ENCODE measurements at places on chromosomes 3 and 15.

DNA sequence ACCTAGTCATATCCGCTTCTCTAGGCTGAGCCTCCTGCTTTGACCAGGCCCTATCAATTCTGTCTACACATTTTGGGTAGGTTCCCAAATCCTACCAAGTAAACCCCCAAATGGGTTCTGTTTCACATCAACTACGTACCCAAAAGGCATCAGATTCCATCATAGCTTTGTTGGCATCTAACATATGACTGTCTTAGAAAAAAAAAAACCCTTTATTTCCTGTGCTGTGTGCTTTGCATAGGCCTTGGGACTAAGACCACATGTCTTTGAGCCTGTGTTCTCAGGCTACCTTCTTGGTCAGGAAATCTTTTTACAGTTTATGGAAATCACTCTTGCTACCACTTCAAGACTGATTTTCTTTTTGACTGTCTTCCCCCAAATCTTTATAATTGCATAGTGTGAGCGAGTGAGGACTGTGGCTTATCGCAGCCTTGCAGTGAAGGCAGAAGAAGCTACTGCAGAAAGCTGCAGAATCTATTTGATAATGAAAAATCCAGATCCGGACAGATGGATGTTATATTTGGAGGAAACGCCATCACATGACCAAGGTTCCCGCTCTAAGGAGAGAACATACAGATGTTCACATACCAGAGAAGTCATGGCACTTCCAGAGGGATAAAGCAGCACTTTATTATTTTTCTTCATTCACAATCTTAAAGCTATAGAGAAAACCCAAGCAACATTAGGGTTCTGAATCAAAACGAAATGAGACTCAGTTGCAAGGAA, 111.2 kb downstream of the EOMES start:
- no peak for DNase-seq

DNA sequence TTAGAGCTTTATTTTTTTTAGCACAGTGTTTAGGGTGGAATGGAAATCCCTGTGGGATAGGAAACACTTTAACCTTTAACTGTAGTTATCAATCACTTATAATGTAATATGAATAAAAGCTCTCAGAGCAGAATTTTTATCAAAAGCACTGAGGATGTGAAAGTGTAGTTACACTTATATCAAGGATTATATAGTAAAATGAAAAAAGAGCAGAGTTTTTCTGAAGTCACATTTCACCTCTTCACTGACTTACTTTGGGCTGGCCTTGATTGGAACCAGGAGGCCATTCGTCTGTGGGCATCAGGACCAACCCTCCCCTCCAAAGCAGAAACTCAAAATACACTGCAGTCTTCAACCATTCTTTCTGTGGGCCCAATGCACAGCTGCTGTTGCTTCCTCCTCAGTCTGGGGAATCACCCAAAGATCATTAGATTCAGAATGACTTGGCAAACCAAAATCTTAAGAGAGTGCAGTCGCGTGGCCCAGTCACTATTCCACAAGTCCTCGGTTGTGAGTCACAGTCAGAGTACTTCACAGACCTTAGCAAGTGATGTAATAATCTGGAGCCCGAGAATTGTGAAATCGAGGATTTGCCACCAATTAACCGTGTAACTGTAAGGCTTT, 132.6 kb upstream of the COL8A1 start:
- no peak for DNase-seq

DNA sequence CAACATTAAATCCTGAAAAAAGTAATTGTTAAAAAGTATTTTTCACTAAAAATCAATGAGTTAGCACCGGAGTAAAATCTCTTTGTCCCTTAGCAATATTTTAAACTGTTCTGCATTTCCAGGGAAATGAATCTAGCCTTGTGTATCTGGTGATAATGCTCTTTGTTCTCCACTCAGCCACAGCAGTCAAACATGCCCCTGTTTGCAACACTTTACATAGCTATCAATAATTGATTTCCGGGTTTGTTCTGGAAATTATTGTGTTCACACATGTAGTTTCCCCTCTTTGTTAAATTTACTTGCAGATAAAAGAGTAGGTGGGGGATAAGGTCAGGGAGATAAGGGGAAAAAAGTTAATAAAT, 3.6 kb upstream of the A4GNT start:
- DNase-seq = no peak

DNA sequence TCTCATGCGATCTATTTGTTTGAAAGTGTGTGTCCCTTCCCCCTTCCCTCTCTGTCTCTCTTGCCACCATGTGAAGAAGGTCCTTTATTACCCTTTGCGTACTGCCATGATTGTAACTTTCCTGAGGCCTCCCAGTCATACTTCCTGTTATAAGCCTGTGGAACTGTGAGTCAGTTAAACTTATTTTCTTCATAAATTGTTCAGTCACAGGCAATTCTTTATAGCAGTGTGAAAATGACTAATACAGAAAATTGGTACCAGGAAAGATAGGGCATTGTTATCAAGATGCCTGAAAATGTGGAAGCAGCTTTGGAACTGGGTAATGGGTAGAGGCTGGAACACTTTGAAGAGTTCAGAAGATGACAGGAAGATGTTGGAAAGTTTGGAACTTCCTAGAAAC, 743.7 kb upstream of the NECTIN3 start:
- no peak for DNase-seq

DNA sequence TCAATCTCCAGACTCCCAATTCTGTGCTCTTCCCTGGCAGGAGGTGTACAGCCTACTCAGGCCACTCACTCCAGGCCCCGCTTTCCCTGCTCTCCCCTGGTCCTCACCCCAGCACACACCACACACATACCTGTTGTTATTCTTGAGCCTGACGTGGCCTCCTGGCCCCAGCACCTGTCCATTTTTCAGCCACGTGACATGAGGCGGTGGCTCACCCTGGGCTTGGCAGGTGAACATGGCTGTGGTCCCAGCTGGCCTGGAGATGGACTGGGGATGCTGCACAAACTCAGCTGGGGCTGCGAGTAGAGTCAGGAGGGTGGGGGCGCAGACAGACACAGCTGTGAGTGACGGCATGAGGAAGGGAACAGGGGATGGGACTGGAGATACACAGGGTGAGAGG, 27.3 kb downstream of the RNU5B-1 start:
- DNase-seq = no peak

DNA sequence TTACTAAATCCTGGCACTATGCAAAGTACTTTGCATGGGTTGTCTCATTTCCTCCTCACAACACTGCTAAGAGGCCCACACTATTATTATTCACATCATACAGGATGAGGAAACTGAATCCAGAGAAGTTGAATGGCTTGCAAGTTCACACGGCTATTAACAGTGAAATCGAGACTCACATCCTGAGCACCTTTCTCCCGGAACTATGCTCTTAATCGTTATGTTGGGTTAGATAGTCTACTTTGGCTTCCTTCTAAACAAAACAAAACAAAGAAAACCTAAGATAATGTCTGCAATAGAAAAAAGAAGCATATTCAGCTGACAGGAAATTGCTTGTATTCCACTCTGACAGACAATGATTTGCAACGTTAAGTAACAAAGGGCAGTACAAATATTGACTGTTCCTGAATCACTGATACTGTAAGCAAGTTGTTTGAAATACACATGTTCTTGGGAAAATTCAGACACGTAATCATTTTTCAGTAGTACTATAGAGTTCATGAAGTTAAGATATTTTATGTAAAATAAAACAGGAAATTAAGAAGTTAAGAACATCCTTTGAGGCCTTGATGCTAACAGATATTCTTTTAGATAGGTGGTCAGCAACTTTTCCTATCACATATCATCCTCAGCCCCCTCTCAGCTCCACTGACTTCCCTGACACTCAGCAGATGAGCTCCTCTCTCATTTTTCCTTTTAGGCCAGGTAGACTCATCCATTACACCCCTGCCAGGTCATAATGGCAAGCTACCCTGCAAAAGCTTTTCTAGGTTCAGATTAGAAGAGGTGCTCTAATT, 40.7 kb downstream of the C2CD4B start:
- DNase-seq = no peak

GRCh38 chr3:194945508-194945907, 259.8 kb downstream of the FAM43A start:
- DNase-seq = no peak

GRCh38 chr3:131705558-131706051, 202.8 kb upstream of the MRPL3 start:
- no peak for DNase-seq

DNA sequence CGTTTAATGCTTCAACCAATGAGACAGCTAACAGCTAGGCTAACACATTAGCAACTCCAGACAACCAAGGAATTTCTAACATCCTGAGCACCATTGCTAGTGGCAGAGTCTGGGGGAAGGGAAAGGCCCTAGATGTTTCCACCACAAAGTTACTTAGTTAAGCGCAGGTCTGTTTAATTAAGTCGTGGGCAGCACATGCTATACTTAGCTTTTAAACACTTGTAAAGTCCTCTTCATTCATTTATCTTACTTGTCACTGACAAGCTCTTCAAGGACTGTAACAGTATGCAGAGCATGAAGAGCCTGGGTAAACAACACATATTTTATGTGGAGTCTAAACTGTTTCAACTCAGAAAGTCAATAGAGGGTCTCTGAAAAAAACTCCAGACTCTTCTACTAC, 221.1 kb upstream of the WNT5A start:
- DNase-seq = no peak

GRCh38 chr3:163056874-163057497, 1560.4 kb downstream of the OTOL1 start:
- DNase-seq = peak; percentile 19

GRCh38 chr3:182972387-182972786, 8.0 kb downstream of the DCUN1D1 start:
- DNase-seq = no peak

GRCh38 chr3:8642001-8642400, 2.6 kb downstream of the SSUH2 start:
- no peak for DNase-seq

DNA sequence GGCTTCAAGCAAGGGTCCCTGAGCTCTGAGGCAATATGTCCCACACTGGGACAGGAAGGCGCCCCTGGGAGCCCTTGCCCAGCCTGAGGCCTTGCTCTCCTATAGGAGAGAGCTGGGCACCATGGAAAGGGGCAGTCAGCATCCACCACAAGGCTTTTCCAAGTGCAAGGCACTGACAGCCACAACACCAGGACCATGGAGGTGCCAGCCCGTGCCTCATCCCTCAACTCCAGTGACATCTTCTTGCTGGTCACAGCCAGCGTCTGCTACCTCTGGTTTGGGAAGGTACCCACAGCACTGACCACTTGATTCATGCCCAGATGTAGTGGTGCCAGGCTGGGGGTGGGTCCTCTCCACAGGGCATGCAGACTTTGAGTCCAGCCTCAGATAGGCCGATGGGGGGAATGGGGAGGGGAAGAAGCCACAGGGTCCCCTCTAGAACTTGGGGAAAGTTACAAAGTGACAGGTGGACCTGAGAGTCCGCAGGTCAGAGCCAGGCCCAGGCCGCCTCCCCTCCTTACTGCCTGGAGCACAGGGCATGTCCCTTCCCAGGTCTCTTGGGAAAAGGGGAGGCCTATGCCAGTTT, 11.8 kb downstream of the VILL start:
- no peak for DNase-seq

- no peak for DNase-seq
Measured at GRCh38 chr3:136414476-136414875, 164.3 kb downstream of the PCCB start.

DNA sequence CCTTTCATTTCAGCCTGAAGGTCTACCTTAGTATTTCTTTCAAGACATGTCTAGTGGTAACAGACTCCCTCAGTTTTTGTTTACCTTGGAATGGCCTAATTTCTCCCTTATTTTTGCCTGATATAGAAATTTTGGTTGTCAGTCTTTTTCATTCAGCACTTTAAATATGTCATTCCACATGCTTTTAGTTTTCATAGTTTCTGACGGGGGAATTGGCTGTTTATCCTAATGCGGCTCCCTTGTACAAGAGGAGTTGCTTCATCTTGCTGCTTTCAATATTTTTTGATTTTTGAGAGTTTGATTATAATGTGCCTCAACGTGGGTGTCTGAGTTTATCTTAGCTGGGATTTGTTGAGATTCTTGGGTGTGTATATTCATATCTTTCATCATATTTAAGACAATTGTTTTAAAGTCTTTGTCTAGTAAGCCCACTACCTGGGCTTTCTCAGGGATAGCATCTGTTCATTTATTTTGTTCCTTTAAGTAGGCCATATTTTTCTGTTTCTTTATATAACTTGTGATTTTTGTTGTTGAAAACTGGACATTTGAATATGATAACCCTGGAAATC, 51.1 kb upstream of the PYDC2 start:
- no peak for DNase-seq

- no peak for DNase-seq
Measured at GRCh38 chr3:32392536-32393302, 1.1 kb downstream of the CMTM7 start.

DNA sequence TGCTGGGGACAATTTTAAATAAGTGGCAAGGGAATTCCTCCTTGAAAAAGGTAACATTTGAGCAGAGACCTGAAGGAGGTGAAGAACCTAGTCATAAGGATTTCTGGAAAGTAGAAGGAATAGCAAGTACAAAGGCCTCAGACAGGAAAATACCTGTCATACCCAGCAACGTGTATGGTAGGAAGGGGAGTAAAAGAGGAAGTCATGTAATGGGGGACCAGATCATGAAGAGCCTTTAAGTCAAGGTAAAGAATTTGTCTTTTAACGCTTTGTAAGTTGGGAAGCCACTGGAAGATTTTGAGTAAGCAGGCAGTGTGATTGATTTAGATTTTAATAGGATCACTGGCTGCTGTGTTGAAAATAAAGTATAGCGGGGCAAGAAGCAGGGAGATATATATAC, 43.4 kb upstream of the FAH start:
- DNase-seq = no peak

DNA sequence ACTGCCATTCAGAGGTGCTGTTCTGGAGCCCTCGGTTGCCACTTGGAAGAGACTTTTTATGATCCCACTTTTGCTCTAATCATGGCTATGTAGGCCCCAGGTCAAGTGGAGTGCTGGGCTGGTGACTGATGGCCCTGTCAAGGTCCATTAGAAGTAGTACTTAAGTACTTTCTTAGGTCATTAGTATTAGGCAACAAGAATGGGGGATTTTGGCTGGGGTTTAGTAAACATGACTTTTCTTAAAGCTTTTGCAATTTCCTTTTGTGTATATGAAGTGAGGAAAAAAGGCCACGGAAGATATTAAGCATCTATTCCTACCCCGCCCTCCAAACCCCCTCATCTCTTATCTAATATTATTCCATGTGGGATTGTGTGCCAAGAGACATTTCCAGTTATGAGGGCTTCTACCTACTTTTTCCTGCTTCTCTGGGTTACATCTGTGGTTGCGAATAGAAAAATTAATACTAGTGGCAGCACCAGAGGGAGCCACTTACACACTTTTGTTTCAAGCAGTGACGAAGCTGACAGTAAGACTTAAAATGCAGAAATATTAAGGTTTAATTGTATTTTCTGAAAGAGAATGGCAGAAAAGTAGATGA, 13.9 kb downstream of the NLGN1 start:
- DNase-seq = no peak

DNA sequence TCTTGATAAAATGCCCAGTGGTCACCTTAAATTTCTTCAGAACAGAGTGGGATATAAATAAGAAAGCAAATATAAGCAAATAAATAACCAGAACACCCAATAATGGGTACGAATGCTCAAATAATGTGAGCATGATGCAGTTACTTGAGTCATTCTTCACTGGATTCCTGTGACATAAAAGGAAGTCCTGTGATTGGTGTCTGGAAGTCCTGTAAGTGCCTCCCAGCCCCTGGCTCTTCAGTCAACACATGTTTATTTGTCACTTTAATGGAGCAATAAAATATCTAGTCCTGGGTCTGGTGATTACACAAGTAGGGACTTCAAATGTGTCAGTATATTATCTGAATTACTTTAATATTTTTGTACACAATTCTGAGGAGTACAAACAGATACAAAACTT, 30.4 kb downstream of the TMEM212 start:
- DNase-seq = no peak

Measured in stimulated activated CD4-positive, alpha-beta T cell treated with anti-CD3 and anti-CD28 coated beads, Interleukin-2, amount 100 ng/mL, for 48 hours (primary cell).